Stimulated activated CD4-positive, alpha-beta T cell treated with anti-CD3 and anti-CD28 coated beads, Interleukin-15, amount 100 ng/mL, for 48 hours (primary cell): ENCODE measurements at places on chromosomes 11 and 22.

DNA sequence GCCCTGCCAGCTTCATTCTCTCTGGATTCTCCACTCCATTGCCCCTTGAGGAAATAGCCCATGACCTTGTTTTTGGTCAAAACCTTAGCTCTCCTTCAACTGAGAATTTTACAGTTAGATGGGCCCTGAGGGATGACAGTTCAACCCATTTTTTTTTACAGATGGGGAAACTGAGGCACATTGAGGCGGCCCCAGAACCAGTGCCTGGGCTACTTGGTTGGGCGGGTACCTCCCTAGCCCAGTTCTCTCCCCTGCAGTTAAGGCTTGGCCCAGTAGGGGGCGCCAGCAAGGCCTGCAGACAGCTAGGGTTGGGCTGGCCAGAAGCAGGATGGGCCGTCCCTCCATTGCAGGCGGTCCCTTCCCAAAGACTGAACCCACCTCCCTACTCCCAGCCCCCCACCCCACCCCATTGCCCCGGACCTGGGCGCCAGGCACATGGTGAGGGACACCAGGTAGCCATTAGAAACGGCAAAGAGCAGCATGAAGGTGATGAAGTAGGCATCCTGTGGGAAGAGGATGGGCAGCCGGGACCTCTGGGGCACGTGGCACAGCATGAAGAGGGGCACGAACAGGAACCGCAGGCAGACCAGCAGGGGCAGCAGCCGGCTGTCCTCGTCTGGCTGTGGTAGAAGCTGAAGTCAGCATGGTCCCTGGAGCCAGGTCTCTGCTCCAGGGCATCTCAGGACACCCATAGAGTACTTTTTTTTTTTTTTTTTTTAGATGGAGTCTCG is 7.6 kb downstream of the SLC29A2 start:
- DNase-seq = peak; percentile 77

GRCh38 chr22:41621911-41622179 is 750 bp downstream of the XRCC6 start:
- DNase-seq = no peak

- no peak for DNase-seq
Observed at GRCh38 chr11:116427903-116428637, 344.7 kb downstream of the BUD13 start.

DNA sequence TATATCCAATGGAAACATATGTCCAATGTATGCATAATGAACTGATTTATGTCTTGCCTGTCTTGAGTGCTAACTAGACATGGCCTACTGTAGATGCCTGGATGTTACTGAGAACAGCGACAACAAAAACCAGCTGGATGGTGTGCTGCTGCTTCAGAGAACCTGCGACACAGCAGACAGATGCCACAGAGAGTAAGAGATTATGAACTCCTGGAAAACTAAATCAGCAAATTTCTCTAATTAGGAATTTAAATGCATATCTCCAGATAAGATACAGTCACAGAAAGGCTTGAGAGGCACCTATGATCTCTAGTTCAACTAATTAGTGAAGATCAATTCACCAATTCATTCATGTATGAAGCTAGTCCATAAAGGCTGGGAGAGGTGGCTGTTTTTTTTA is 1508.0 kb upstream of the TENM4 start:
- no peak for DNase-seq

- peak; percentile 27 for DNase-seq
Observed at GRCh38 chr11:86805873-86806310, 5.5 kb downstream of the PRSS23 start.

GRCh38 chr11:58575377-58576020 is at the start of gene LPXN:
Gene LPXN (minus strand): TSS chr11:58575856. CDS start chr11:58575772, 84 bp downstream.
- DNase-seq = no peak

DNA sequence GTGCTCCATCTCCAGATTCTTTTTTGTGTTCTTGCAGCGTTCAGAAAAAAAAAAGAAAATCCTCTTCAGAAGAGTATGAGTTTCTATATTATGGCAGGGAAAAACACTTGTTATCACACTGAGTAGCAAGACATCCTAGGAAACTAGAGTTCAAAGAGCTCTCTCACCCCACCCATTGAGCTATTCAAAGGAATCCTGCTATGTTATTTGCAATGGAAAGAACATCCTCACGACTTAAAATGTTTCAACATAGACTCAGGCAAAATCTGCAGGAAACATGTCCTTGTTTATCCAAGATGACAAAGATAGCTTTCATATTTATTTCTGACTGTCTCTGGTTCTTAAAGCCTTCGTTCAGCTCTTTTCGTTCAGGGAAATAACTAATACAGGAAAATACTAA is 331.6 kb upstream of the ANO5 start:
- DNase-seq = no peak

- no peak for DNase-seq
Observed at GRCh38 chr22:50302041-50302541, 5.4 kb downstream of the PLXNB2 start.

DNA sequence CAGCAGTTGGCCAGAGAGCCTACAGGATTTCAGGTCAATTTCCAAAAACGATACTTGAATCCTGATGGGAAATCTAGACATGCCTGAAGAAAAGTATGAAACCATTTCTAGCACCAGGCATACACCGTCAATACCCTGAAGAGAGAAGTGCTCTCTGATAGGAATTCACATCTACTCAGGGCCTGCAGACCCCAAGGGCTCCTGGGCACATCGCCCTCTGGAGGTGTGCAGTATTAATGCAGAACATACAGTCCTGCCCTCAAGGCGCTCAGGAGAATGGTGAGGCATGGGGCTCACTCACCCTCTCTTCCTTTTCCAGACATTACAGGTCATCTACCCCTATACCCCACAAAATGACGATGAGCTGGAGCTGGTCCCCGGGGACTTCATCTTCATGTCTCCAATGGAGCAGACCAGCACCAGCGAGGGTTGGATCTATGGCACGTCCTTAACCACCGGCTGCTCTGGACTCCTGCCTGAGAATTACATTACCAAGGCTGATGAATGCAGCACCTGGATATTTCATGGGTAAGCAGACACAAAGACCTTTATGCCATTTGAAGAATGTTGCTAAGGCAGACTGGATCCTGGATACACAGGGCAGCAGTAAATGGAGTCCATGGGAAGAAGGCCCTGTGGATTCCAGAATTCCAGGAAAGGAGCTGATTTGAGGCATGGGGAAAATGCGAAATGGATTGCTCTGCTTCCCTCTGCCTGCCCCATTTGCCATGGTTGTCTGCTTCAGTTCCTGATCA is 49.3 kb upstream of the CRTAM start:
- DNase-seq = no peak

DNA sequence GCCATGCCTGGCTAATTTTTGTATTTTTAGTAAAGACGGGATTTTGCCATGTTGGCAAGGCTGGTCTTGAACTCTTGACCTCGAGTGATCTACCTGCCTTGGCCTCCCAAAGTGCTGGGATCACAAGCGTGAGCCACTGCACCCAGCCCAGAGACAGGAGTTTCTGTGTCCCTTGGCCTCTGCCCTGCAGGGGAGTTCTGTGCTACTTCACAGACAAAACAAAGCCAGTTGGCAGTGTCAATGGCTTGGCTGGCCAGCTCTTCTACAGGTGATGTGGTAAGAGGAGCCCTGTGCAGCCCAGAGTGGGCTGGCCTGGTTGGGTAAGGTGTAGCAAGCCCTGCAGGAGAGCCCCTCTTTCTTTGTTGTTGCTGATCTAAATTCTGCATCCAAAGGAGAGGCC is 60.5 kb upstream of the SHISAL1 start:
- DNase-seq = no peak

GRCh38 chr11:78698612-78699011 is 123.9 kb upstream of the NARS2 start:
- DNase-seq = no peak

DNA sequence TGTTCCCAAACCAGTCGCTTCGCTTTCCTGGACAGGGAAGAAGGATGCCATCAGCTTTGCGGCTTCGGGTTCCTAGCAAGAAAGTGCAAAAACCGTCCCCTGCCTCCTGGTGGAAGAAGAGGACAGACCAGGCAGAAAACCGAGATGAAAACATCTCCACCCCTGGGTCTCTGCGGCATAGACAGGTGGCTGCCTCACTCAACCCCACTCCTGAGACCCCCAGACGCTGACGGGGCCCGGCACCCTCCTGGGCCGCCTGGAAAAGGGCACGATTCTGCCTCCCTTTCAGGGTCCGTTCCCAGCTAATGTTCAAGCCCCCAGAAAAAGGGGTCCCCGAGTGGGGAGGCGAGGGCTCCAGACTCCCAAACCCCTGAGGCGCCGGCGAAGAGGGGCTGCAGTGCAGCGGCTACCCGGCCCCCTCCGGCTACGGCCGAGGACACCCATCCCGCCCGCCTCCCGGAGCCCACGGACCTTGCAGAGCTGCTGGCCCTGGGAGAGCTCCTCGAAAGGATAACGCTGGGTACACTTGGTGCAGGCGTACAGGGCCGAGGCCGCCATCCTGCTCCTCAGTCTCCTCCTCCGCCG is 569 bp downstream of the FAM76B start:
- peak; percentile 10 for DNase-seq

DNA sequence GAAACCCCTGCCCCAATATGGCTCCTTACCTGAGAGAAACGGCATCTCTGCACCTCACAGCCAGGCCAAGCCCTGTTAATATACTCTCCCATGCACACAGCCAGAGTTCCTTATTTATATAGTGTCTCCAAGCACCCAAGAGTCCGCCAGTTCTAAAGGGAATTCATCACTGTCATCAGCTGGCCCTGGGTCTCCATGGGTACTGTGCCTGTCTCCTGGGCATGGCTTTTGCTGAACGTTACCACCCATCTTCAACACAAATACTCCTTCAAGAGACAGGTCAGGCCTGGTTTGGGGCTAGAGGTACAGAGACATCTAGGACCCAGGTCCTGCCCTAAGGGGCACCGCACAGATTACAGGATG is 1.6 kb upstream of the ATG16L2 start:
- no peak for DNase-seq

DNA sequence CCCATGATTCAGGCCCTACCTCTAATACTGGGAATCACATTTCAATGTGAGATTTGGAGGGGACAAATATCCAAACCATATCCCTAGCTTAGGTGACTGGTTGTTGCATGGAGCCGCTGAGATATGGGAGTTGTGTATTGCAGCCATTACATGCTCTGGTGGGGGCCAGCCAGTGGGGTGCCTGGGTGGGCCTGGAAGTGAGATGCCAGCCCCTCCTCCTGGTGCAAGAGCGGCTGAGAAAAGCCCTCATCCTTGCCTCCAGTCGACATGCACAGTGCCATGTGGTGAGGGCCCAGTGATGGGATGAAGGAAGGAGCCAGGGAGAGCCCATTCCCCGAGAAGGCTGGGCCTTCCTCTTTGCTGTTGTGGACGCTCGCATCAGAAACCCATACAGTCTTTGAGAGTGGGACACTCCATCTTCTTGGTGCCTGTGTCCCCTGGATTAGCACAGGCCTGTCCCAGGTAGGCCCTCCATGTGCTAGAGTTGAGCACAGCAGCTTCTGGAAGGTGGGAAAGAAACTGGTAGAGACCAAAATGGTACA is 1043.0 kb downstream of the TBC1D22A start:
- no peak for DNase-seq

DNA sequence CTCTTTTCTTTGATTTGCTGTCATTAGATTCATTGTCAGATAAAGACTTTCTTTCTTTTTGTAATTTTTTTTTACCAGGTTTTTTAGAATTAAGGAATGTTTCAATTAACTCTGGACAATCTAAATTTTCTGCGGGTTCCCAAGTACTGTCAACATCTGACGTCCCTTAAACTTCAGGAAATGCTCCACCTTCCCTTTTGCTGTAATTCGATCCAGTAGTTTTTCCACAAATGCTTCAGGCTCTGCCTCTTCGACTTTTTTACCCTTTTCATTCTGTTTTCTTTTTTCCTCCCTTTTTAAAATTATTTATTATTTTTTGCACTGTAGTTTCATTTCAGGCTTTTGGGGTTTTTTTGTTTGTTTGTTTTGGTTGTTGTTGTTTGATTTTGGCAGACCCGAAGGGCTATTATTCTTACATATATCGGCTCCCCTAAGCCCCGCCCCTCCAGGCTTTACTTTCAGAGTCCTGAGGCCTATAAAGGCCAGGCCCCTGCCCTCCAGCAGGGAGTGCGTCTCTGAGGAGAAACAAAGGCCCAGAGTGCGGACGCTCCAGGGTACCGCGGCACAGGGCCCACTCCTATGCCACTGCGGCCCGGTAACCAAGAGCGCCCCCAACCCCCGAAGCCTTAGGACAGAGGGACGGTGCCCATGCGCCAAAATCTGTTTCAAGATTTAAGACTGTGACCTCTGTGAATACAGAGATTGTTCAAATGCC is 116.4 kb downstream of the TYR start:
- no peak for DNase-seq

- DNase-seq = no peak
Observed at GRCh38 chr22:25582946-25583345, 18.5 kb downstream of the GRK3 start.

DNA sequence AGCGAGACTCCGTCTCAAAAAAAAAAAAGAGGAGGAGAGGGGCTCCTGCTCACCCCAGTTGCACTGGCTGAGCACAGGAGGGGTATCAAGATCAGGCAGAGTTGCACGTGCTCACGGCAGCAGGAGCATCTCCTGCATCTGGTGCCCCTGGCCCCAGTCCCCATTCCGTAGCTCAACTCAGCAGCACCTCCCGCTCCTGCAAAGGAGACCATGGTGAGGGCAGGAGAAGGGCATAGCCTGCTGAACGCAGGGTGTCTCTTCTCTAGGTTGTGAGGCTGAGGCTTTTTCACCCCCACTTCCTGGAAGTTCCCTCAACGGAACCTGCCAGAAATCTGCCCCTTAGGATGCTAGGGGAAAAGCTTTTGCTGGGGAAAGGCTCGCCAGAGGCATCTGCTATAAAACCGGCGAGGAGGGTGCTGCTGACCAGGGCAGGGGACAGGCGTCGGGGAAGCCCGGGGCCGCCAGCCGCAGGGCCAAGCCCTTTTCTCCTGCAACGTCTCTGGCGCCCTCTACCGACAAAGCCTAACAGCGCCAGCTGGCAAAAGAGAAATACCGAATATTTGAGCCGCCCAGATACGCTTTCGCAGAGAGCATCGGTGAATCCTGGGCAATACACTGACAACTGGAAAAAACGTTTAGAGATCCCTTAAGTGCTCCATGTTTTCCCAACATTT is 1.0 kb upstream of the PPP6R2 start:
- DNase-seq = peak; percentile 91

DNA sequence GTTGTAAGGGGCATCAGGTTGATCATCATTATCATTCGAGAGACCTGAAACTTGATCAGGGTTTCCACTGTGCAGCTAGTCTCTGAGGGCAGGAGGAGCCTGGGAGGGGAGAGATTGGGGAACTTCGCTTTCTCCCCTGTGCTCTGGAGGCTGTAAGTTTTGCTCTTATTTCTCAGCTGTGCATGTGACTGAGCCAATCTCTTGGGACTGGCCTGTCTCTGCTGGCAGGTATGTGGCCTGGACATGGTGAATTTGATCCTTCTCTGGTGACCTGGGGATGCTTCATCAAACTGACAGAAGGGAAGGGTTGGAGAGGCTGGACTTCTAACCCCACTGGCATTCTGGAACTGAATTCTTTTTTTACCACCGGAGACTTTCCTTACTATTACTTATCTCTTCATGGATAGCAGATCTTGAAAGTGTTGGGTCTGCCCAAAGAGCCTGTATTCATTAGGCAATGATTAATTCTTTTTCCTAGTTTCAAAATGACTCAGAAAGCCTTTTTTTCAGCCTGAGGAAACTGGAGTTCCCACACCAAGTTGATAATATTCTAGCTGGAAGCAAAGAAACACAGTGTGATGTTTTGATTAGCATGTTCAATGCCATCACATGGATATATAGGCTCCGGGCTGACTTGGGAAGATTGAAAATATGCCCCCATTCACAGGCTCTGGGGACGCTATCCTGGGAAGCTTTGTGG is 36.5 kb downstream of the TSPAN18 start:
- DNase-seq = no peak
